Activated T-cell treated with anti-CD3 and anti-CD28 coated beads, Interleukin-2, amount 50 U/mL, for 24 hours (primary cell): ENCODE measurements at places on chromosomes 2 and 18.

GRCh38 chr2:74429487-74430451, 8.2 kb downstream of the WDR54 start:
- no peak for DNase-seq

GRCh38 chr18:53745986-53746385, 478.5 kb downstream of the MBD2 start:
- no peak for DNase-seq

DNA sequence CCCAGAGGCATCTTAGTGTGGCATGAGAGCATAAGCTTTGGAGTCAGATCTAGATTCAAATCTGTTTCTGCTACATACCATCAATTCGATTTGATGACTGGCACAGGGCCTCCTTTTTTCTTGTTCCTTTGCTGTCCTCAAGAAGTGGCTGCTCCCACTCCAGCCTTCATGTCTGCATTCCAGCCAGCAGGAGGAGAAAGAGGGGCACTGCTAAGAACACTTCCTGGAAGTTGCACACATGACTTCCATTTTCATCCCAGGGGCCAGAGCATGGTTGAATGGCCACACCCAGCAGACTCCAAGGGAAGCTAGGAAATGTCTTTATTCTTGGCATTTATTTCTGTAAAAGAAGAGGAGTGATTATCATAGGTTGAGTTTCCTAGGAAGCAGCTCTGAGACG, 50.4 kb downstream of the EML6 start:
- DNase-seq, result no peak

GRCh38 chr18:50311650-50312049, 24.2 kb upstream of the CXXC1 start:
- DNase-seq, result no peak

- DNase-seq, result no peak
These were observed 36.7 kb upstream of the ST8SIA5 start for GRCh38 chr18:46793565-46793964.

GRCh38 chr2:205903549-205904129, 182.3 kb downstream of the INO80D start:
- no peak for DNase-seq

GRCh38 chr2:3348767-3349166, 28.9 kb downstream of the EIPR1 start:
- DNase-seq, result no peak

DNA sequence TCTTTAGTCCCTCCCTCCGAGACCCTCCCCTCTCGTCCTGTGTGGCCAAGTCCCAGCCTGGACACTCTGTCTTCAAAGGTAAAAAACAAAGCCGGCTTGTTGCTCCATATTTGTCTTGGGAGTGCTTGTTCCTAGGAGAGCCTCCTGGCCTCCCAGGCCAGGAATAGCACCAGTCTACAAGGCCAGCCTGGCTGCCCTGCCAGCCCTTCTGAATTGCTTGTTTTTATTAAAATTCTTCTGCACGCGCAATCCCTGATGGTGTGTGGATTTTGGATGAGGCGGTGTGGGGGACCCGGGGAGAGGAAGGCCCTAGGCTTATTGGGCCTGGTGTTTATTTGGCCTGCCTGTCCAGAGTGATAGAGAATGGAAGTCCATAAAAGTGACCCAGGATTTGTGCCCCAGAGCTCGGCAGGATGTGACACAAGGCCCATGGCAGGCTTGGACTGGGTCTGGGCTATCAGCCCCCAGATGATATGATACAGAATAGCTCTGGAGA, 297.3 kb downstream of the CYP26B1 start:
- DNase-seq, result no peak
